Stimulated activated CD4-positive, alpha-beta T cell treated with anti-CD3 and anti-CD28 coated beads, Interleukin-1b, Interleukin-23, amount 100 ng/mL, for 24 hours (primary cell): ENCODE measurements at places on chromosomes 13 and 19.

GRCh38 chr19:39196320-39196719 lies 444 bp upstream of the NCCRP1 start:
- no peak for DNase-seq

DNA sequence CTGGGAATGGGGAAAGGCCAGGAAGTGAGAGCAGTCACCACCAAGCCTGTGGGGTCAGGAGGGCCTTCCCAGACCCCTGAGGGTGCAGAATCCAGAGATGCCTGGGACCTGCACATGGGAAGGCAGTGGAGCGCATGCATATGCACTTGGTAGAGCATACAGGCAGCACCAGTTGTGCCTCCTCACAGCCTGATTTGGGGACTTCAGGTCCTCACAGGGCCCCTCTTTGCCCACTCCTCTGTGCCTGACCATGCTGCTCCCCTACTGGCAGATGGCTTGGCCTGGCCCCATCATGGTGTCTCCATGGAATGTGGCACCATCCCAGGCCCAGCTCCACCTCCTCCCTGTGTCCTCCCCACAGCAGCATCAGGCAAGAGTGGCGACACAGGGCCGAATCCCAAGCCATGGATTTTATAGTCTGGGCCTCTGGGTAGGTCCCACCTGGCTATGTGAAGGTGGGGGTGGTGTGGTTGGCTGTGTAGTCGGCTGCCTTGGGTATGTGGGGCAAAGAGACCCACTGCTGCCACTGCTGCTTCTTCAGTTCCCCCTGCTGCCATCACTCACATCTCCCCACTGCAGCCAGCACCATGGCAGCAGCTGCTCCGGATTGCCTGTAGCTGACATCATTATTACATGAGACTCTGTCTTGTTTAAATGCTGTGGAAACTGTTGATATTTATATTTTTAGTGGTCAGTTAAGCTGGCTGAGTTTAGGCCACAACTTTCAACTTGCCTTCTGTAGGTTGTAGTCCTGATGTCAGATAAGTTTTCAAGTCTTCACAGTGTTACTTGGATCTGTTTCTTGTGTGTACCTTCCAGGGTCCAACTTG lies 247.0 kb downstream of the GPC6 start:
- DNase-seq: no peak

- no peak for DNase-seq
Observed at GRCh38 chr13:26529441-26529840, 28.0 kb upstream of the WASF3 start.

DNA sequence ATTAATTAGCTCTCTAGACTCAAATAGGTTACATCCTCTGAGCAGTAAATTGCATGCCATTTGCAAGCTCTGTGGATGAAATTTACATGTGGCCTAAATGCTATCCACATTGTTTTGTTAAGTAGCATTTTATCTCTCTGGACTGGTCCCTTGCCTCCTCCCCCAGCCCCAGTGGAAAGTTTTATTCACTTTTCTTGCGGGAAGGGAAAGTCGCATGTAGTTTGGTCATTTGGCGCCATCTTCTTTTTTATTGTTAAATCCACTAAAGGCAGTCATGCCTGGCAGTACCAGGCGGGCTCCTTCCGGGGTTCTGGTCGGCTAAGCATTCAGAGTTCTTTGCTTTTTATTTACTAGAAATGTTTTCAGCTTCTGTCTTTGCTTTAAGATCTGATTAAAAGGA lies 188.7 kb downstream of the TM9SF2 start:
- no peak for DNase-seq

DNA sequence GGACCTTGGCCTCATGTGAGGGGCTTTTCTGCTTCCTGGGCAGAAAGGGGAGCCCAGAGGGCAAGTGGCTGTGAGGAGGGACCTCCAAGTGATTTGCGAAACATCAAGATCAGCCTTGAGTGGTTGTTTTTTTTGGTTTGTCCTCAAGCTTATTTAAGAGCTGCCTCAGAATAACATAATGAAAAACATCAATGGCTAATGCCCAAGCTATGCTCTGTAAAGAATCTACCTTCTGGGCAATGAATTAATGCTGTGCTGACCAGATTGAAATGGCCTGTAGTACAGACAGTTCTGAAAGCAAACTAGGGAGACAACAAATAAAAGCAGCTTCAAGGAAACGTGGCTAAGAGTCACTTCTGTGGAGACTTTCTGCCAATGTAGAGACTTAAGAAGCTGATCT lies 8.3 kb downstream of the TMEM255B start:
- no peak for DNase-seq

GRCh38 chr13:22126433-22127021 lies 455.7 kb downstream of the FGF9 start:
- DNase-seq: no peak

DNA sequence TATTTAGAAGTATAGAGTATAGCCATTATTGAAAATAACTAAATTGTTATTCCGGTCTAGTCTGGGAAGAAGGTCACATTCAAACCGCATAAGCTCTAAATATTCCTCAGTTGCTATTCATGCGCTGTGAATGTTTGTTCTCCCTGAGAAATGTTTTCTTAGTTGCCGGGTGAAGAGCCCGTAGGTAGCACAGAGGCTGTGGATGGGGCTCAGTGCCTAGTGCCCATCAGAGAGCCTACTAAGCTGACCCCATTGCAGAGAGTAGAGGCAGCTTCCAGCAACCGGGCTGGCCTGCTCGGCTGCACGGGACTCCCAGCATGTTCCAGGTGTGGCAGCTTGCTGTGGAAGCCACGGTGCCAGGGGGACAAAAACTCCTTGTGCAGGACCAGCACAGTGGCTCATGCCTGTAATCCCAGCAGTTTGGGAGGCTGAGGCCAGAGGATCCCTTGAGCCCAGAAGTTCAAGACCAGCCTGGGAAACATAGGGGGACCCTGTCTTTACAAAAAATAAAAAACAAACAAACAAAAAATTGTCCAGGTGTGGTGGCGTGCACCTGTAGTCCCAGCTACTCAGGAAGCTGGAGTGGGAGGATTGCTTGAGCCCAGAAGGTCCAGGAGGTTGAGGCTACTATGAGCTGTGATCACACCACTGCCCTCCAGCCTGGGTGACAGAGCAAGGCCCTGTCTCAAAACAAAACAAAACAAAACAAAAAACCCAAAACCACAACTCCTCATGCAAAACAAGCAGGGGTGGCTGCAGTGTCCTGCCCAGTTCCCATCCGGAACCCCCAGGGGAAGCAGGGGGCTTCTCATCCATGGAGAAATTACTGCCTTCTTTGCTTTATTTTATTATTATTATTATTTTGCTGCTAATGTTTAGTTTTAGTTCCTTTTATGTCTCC lies 82.5 kb downstream of the KCTD15 start:
- no peak for DNase-seq

- DNase-seq: no peak
Observed at GRCh38 chr13:113630804-113631203, 27.2 kb downstream of the ATP4B start.

GRCh38 chr19:23183251-23183650 lies 66.4 kb downstream of the ZNF730 start:
- no peak for DNase-seq

GRCh38 chr13:37109051-37109678 lies 3.7 kb upstream of the CSNK1A1L start:
- no peak for DNase-seq

DNA sequence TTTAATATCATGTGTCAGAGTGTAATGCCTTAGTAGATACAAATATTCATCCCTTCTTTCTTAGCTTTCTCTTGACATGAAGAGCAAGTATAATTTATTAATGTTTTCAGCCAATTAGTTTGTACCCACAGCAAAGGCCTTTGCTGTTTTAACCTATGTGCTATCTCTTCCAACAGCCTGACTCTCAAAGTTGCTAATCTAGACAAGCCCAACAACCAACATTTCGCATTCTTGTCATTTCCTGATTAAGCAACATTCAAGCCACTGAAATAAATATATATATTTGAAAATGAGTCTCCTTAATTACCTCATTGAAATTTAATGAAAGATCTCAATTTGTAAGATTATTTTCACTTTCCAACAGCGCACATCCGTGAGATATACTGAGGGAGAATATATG lies 18.5 kb downstream of the EPSTI1 start:
- no peak for DNase-seq

- no peak for DNase-seq
Observed at GRCh38 chr19:31177246-31177645, 172.0 kb downstream of the TSHZ3 start.

DNA sequence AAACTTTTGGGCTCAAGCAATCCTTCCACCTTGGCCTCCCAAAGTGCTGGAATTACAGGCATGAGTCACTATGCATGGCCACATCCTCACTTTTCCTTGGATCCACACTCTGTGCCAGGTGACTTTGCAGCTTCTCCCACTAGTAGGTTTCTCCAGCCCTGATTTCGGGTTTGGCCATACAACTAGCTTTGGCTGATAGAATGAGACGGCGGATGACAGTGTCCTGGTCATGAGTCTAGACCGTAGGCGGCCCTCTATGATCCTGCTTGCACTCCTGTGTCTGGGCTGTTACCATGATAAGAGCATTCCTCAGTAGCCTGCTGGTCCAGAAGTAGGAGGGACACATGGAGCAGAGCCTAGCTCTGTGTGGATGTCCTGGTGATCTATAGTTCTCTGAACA lies 112.5 kb upstream of the KL start:
- no peak for DNase-seq
